Activated B cell treated with CpG ODN at 0.5 μM for 24 hours (primary cell): ENCODE measurements at places on chromosomes 2 and 18. TPM values are rescaled to one million over a fixed set of nuclear protein-coding genes. Genes with fewer than 3 reads are reported as not detected.
A peak's percentile ranks its signal among the peaks of the same experiment; 100 is the strongest.

The COL6A3 gene
- 0.02 and 0.05 TPM in 2 replicates for total RNA-seq

DNA sequence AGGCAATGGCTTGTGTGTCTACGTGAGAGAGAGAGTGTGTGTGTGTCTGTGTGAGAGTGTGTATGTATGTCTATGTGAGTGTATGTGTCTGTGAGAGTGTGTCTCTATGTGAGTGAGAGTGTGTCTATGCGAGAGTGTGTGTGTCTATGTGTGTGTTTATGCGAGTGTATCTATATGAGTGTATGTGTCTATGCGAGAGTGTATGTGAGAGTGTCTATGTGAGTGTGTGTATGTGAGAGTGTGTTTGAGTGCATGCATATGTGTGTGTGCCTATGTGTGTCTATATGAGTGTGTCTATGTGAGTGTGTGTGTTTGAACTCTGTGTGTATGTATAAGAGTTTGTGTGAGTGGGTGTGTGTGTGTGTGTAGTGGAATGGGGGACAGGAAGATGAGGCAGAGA, 9.8 kb upstream of the GNLY start:
- H3K27ac ChIP-seq, result no peak overlapping the region
- H3K4me3 ChIP-seq, result no peak overlapping the region

DNA sequence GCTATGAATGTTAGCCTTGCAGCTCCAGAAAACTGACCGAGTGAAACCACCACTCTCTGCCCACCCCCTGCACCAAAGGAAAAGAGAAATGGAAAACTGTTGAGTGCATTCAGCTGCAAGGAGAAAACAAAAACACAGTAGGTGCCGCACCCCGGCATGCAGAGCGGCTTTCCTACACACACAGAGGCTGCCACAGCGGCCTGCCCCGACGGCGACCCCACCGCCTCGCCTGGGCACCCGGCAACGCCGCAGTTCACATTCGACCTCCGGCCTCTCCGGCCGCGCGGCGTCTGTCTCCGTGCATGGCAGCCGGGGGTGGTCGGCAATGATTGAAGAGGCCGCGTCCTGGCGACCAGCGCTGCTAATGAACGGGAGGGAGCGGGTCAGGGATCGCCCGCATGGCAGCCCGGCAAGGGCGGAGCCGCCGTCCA, 417.1 kb upstream of the SALL3 start:
- no peak overlapping the region for H3K27ac ChIP-seq
- no peak for DNase-seq
- no peaks in the 10 kb centered on the region for H3K36me3 ChIP-seq
- no peak overlapping the region for H3K4me3 ChIP-seq
- no peaks in the 10 kb centered on the region for H3K27me3 ChIP-seq
- no peaks in the 10 kb centered on the region for H3K4me1 ChIP-seq

DNA sequence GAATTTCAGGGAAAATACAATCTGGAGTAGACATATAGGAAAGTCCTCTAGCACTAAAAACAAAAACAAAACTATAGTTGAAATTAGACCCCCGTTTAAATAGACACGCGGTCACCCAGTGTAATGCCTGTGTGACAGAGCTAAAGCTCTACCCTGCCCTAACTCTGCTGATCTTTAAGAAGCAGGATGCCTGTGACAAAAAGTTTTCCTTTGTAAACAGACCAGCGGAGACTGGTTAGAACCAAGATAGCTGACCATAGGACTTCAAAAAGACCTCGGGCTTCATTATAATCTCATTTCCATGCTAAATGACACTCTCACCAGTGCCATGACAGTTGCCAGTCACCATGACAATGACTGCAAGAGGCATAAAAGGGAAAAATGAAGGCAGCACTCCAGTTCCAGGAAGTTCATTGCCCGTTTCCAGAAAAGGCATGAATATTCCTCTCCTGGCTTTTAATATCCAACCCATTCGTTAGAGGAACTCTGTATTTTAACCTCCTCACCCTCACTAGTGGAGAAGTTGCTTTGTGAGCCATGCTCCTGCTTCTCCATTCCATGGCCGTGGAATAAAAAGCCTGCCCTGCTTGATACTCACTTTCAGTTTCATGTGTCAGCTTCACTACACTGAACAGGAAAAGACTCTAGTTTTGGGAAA, 157.2 kb upstream of the COPS8 start:
- peak overlapping the region; percentile 56 for H3K4me3 ChIP-seq
- no peak overlapping the region for H3K27ac ChIP-seq
- H3K36me3 ChIP-seq, result no peaks in the 10 kb centered on the region
- H3K4me1 ChIP-seq, result no peaks in the 10 kb centered on the region
- peaks cover 14% of the 10 kb centered on the region for H3K27me3 ChIP-seq

DNA sequence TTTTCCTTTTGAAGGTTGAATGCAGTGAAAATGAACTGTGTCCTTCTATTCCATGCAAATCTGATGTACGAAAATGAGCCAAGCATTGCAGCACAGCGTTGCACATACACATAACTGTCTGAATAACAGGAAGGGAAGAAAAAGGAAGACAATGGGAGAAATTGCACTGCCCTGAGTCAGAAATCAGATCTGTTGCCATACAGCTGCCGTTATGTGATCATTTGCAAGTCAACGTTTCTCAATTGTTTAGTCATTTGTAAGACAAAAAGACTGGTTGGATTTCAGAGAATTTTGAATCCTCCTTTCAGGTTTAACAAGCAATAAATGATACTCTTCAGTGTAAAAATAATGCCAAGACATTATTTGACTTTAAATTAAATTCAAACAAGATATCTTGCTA, 284.1 kb downstream of the DSEL start:
- no peak overlapping the region for H3K4me3 ChIP-seq
- no peaks in the 10 kb centered on the region for H3K4me1 ChIP-seq
- H3K27ac ChIP-seq, result no peak overlapping the region
- no peaks in the 10 kb centered on the region for H3K36me3 ChIP-seq

DNA sequence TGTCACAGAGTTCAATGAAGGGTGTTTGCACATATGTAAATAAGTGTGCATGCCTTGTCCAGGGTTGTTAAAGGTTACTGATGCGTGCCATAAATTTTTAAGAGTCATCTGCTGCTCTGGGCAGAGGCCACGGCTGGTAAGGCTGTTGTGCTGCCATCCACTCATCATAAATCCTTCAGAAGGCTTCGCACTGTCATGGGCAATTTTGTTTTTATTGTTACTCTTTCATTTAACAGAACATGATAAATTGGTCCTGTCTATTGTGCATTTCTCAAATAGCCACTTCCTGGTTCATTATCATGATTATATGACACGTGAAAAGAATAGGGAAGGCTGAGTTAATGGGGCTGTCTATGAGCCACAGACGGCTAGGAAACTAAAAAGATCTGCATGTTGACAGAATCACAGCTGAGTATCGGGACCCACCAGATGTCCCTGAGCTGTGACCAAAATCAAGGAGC, 634.3 kb upstream of the SOX11 start:
- no peaks in the 10 kb centered on the region for H3K4me1 ChIP-seq
- no peak overlapping the region for H3K4me3 ChIP-seq
- no peaks in the 10 kb centered on the region for H3K27me3 ChIP-seq

GRCh38 chr2:110167326-110168000, 37.4 kb downstream of the NPHP1 start:
- no peaks in the 10 kb centered on the region for H3K36me3 ChIP-seq
- H3K4me1 ChIP-seq, result peaks cover 8% of the 10 kb centered on the region
- no peak overlapping the region for H3K4me3 ChIP-seq
- no peaks in the 10 kb centered on the region for H3K27me3 ChIP-seq
- no peak for DNase-seq
- H3K27ac ChIP-seq, result no peak overlapping the region

The VAMP8 gene
- total RNA-seq, result 128 and 145 TPM in 2 replicates

DNA sequence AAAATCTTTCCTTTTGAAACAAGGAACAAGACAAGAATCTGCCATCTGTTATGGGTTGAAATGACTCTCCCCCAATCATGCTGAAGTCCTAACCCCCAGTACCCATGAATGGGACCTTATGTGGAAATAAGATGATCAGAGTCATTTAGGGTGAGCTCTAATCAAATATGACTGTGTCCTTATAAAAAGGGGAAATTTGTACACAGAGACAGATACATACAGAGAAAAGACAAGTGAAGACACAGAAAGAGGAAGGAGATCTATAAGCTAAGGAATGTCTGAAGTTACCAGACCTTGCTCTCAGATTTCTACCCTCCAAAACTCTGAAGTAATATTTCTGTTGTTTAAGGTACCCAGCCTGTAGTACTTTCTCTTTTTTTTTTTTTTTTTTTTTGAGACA, 15.7 kb downstream of the TGFBRAP1 start:
- peaks cover 12% of the 10 kb centered on the region for H3K36me3 ChIP-seq
- H3K4me3 ChIP-seq, result no peak overlapping the region
- peaks cover 33% of the 10 kb centered on the region for H3K4me1 ChIP-seq
- DNase-seq, result no peak
- no peak overlapping the region for H3K27ac ChIP-seq
- no peaks in the 10 kb centered on the region for H3K27me3 ChIP-seq

The MTCL1 gene
- 1.9 and 2.9 TPM in 2 replicates for total RNA-seq

The CDC42EP3 gene
- 33.2 and 33.3 TPM in 2 replicates for total RNA-seq

DNA sequence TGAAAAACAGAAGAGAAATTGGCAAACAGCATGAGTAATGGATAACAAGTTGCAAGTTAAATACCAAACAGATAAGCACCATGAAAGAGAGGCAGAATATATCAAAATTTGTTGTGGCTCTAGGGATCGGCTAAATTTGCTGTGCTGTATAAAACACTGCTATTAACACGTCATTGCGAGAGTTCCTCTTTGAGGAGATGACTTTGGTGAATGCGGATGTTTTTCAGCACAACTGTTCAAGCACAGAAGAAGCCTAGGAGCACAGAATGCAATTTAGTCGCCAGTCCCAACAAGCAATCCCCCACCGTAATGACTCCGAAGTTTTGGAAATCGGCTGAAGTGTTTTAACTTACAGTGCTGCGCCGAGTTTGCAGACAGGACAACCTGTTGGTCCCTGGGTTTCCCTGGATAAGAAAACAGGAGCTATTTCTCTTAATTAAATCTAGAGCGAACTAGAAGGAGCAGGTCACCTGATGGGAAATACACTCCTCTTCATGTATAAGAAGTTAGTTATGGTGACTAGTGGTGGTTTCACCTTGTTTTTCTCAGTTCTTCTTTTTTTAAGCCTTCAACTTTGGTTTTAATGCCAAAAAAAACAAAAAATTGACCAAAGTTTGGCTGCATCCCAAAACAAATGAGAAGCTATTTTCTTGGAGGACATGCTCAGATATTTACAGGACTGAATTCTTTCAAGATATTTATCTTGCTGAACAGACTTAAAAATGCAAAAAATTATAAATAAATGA, 454.1 kb upstream of the SALL3 start:
- no peak for DNase-seq
- H3K4me1 ChIP-seq, result no peaks in the 10 kb centered on the region
- H3K27ac ChIP-seq, result no peak overlapping the region
- no peaks in the 10 kb centered on the region for H3K27me3 ChIP-seq
- no peak overlapping the region for H3K4me3 ChIP-seq

GRCh38 chr2:177429688-177430325, 37.2 kb downstream of the AGPS start:
- no peak overlapping the region for H3K4me3 ChIP-seq
- H3K27ac ChIP-seq, result no peak overlapping the region
- peaks cover 81% of the 10 kb centered on the region for H3K36me3 ChIP-seq
- no peaks in the 10 kb centered on the region for H3K27me3 ChIP-seq

DNA sequence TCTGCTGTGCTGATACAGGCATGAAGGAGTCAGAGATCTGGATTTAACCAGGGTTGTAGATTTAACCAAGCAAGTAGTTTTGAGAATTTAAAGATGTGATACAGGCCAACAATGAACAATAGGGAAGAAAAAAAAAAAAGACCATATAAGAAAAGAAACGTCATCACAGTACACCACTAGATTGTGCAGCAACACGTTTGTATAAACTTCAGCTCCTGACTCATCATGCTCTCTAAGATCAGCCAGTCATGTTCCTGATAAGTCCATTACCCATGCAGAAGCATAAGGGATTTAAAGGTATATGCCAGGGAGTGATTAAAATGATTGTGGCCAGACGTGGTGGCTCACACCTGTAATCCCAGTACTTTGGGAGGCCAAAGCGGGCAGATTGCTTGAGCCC, 22.3 kb upstream of the ERICH2 start:
- DNase-seq, result no peak
- no peak overlapping the region for H3K4me3 ChIP-seq
- H3K36me3 ChIP-seq, result no peaks in the 10 kb centered on the region
- peaks cover 29% of the 10 kb centered on the region for H3K27me3 ChIP-seq
- H3K27ac ChIP-seq, result no peak overlapping the region

DNA sequence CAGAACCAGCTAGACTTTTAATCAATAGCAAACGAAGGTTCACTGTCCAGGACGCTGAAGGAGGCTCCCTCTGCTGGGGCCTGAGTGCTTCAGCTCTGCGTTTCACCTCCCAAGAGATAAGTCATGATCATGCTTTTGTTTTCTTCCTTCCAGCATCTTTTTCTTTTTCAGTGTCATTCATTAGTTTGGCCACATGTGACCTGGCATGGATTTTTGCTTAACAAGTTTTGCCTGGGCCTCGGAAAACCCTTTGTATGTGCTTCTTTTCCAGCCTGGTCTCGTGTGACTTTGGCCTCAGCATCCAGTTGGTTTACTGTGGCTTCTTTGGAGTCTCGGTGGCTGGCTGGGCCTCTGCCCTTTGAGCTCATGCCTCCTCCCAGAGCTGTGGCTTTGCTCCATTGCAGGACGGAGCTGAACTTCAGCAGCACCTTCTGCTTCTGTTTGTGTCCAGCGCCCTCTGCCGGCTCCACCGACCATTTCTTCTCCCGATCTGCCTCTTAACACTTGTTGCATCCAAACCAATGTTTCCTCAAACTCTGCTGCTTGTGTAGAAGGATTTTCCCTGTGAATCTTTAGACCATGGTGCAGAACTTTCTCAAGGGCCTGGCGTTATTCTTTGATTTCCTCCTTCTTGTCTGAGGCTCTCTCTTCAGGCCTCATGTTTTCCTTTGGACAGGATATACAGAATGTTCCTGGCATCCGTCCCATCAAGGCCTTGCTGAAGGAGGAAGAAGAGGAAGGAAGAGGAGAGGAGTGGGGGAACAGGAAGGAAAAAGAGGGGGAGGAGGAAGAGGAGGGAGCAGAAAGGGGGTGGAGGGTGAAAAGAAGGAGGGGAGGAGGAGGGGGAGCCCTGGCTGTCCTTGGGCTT, 23.6 kb upstream of the HES6 start:
- no peak overlapping the region for H3K27ac ChIP-seq
- no peaks in the 10 kb centered on the region for H3K27me3 ChIP-seq
- peak; percentile 53 for DNase-seq
- no peak overlapping the region for H3K4me3 ChIP-seq
- peaks cover 3% of the 10 kb centered on the region for H3K4me1 ChIP-seq

DNA sequence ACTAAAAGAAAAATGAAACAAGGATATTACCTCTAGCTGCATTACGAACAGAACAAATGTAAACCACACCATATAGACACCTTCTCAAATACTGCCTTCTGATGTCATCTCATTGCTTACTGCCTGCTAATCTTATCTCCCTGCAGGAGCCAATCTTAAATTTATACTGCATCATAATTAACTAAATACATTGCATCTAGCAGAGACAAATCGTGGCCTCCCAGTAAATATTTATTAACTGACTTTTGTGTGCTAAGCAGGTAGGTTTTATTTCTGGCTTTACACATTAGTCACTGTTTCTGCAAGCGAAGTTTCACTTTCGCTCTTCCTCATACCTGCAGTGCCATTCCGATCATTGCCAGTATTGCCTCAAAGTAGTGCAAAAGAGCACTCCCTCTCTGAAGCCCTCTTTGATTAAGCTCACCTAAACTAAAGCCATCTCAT, 67.5 kb downstream of the SPATS2L start:
- peaks cover 5% of the 10 kb centered on the region for H3K27me3 ChIP-seq
- no peaks in the 10 kb centered on the region for H3K36me3 ChIP-seq
- H3K27ac ChIP-seq, result no peak overlapping the region
- DNase-seq, result no peak
- H3K4me3 ChIP-seq, result peak overlapping the region; percentile 76
